B cell (primary cell): ENCODE measurements at places on chromosomes 5 and 9. TPM values are rescaled to one million over a fixed set of nuclear protein-coding genes. Genes with fewer than 3 reads are reported as not detected.

PRRT1B gene
- total RNA-seq = not detected in 2 replicates

GFI1B gene
- 0.85 TPM in 1 of 2 replicates, not detected in the other for total RNA-seq

C9orf85 gene
- 9.4 and 9.6 TPM in 2 replicates for total RNA-seq

GMCL2 gene
- total RNA-seq = not detected in 2 replicates

PCDHA9 gene
- not detected in 2 replicates for total RNA-seq

EXD3 gene
- total RNA-seq = 23.7 and 25.1 TPM in 2 replicates

SPATA9 gene
- total RNA-seq = 0.22 TPM in 1 of 2 replicates, not detected in the other

SPACA9 gene
- total RNA-seq = 2.4 and 2.8 TPM in 2 replicates

NR2F1 gene
- not detected in 2 replicates for total RNA-seq

UBE2QL1 gene
- 1.6 and 1.7 TPM in 2 replicates for total RNA-seq

BTNL9 gene
- 160 and 173 TPM in 2 replicates for total RNA-seq

GARIN3 gene
- not detected in 2 replicates for total RNA-seq

SOX30 gene
- total RNA-seq = 0.29 and 0.49 TPM in 2 replicates

C5orf52 gene
- total RNA-seq = not detected in 2 replicates

NR6A1 gene
- 0.66 and 0.67 TPM in 2 replicates for total RNA-seq
